ENCODE measurements at places on chromosomes 5 and 9.

DNA sequence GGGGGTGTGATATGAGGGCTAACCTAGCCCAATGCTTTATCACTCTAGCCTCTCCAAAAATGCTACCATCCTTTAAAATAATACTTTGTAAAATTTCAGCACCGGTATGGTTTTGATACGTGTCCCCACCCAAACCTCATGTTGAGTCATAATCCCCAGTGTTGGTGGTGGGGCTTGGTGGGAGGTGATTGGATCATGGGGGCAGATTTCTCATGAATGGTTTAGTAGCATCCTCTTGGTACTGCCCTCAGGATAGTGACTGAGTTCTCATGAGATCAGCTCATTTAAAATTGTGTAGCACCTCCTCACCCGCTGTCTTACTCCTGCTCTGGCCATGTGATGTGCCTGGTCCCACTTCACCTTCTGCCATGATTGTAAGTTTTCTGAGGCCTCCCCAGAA is 35.0 kb upstream of the ANKH start:
- DNase-seq, result no peak

DNA sequence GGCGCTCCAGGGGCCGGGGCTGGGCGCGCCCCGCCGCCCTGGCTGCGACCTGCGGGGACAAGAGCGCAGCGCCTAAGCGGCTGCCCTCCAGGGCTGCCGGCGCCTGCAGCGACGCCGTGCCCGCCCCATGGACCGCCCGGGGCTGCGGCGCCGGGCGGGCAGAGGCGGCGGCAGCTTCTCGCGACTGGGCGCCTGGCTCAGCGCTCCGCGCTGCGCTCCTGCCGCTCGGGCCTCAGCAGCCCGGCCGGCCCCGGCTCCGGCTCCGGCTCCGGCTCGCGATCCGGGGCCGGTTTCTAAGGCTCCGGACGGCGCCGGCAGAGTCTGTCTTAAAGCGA is at the start of gene PITX1:
Gene PITX1 (minus strand): TSS at position 328 of the 335 bp plus-strand sequence. CDS start 347 bp downstream, outside the sequence.
- no peak for DNase-seq

- peak; percentile 18 for DNase-seq
Observed at GRCh38 chr9:125142560-125143376, 560 bp downstream of the SCAI start.

- DNase-seq, result no peak
Observed at GRCh38 chr5:115555084-115555633, 10.6 kb upstream of the FEM1C start.

DNA sequence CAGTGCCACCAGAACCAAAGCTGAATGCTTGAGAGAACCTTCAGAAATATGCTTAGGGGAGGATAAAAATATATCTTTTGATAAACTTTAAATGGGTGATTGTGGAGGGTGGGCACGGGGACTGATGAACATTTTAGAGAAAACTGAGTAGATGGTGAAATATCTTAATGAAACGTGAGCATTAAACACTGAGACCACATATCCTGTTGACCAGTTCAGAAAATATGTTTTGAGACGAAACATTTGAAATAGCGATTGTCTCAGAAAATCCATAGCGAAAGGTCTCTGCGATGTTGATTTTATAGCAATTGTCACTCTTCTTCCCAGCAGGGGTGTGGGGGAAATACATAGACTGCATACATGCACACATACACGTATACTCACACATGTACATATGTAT is 231.0 kb downstream of the ESM1 start:
- DNase-seq, result no peak

- DNase-seq, result no peak
Observed at GRCh38 chr5:4704951-4705350, 435.2 kb upstream of the ADAMTS16 start.

GRCh38 chr5:134435560-134435959 is 23.9 kb upstream of the CDKN2AIPNL start:
- peak; percentile 66 for DNase-seq

- DNase-seq, result peak; percentile 96
Observed at GRCh38 chr9:129597355-129598088, 23.4 kb downstream of the C9orf50 start.

GRCh38 chr9:91894023-91894422 is 56.0 kb downstream of the ROR2 start:
- DNase-seq, result no peak

GRCh38 chr5:73908846-73909245 is 282.9 kb downstream of the ARHGEF28 start:
- DNase-seq, result no peak

DNA sequence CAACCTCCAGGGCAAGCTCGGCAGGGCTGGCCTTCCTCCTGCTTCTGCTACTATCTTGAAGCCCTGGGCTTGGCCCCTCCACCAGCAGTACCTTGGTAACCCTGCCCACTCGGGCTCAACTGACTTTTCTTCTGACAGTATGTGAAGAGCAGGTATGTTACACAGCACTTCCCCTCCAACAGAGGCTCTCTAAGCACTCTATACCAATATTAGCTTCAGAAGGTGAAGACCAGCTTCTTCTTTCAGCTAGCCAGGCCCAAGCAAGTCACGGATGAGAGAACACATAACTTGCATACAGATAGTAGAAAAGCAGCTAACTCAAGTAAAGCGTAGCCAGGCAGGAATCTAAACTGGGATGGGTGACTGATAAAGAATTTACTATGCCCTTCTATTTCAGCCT is 64.3 kb downstream of the FEM1C start:
- no peak for DNase-seq

DNA sequence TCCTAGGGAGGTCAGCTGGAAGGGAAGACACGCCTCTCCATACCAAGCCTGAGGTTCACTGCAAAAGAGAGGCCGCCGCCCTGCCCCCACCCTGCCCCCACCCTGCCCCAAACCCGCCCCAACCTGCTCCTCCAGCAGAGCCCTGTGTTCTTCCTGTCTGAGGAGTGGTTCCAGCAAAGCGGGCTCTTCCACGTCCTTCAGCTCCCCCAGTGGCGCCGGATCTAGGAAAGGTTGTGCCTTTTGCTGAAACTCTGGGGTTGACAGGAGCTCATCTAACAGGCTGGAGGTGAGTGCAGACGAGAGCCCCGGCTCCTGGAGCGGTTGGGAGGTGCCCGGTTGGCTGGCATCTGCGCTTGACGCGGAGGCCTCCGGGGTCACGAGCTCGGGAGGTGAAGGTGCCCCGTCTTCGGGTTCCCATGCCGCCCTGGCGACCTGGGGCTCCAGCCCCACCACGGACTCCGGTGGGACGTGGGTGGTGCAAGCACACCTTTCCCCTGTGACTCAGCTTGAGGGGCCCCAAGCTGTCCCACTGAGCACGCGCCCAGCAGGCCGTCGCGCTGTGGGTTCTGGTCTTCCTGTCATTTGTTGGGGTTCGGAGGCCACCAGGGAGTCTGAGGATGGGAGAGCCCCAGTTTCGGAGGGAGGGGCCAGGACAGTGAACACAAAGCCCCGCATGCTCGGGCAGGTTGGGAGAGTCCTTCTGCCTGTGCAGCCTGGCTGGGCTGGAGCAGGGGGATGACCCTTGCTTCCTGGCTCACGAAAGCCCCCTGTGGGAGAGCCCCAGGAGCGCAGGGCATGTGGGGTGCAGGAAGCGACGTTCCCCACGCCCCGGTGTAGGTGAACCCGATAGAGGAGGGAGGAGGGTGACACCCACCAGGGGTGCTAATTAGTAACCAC is 1467.1 kb downstream of the FOXD4L5 start:
- DNase-seq, result no peak

DNA sequence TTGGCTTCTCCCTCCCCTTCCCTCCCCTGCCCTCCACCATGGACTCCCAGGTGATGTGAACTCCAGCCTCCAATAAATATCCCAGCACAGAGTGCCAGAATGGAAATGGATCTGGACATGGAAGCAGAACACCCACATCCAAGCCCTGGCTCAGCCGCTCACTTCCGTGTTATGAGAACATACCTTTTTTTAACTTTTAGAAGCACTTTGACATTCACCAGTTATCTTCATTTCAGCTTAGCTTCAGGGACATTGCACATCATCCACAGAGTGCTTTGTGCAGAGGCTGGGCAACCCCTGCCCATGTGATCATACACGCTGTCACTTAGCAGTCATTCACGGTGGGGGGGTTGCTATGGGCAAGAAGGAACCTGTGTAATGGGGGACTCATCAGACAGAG is 9.1 kb downstream of the AFAP1L1 start:
- DNase-seq, result no peak

- no peak for DNase-seq
Observed at GRCh38 chr9:8362250-8362649, 562.7 kb upstream of the DMAC1 start.

Data from SW480 (cell line).